ENCODE measurements at places on chromosomes 13 and 19. TPM values are rescaled to one million over a fixed set of nuclear protein-coding genes. Genes with fewer than 3 reads are reported as not detected.

Gene SPACA4
- total RNA-seq = not detected

Gene SMIM24
- total RNA-seq = not detected

Gene ZIC5
- total RNA-seq = not detected

Gene C5AR2
- 0.85 TPM for total RNA-seq

Gene CEACAM3
- total RNA-seq = not detected

Gene ZNF560
- total RNA-seq = 0.21 TPM

Gene CD320
- 7.9 TPM for total RNA-seq

DNA sequence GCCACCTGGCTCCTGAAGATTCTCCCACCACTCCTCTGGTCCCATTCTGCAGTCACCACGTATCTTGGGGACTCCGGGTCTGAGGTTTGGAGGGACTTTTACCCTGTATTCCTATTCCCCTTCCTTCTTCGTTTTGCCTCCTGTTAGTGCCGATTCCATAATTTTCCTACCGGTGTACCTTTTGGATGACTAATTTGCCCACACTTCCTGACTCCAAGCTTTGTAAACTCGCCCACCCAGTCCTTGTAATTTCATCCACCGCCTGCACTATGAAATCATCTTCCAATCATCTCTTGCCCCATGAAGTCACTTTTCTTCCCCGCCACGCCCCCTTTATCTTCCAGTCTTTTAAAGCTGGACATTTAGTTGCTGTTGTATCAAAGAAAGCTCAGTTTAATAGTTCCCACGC, 572 bp downstream of the UCHL3 start:
- DNase-seq = peak; percentile 70

- no peak for DNase-seq
These were observed 399 bp upstream of the ZNF136 start for GRCh38 chr19:12162513-12162881.

- DNase-seq = no peak
These were observed 1633.5 kb downstream of the SLITRK1 start for GRCh38 chr13:82248762-82249161.

GRCh38 chr13:113518076-113518803, 27.7 kb upstream of the DCUN1D2 start:
- no peak for DNase-seq

- no peak for DNase-seq
These were observed 405.8 kb downstream of the FGF9 start for GRCh38 chr13:22076658-22077057.

GRCh38 chr13:113359571-113359970, 4.4 kb downstream of the GRTP1 start:
- DNase-seq = no peak

GRCh38 chr19:34994643-34995541, 5.2 kb upstream of the GRAMD1A start:
- DNase-seq = no peak

DNA sequence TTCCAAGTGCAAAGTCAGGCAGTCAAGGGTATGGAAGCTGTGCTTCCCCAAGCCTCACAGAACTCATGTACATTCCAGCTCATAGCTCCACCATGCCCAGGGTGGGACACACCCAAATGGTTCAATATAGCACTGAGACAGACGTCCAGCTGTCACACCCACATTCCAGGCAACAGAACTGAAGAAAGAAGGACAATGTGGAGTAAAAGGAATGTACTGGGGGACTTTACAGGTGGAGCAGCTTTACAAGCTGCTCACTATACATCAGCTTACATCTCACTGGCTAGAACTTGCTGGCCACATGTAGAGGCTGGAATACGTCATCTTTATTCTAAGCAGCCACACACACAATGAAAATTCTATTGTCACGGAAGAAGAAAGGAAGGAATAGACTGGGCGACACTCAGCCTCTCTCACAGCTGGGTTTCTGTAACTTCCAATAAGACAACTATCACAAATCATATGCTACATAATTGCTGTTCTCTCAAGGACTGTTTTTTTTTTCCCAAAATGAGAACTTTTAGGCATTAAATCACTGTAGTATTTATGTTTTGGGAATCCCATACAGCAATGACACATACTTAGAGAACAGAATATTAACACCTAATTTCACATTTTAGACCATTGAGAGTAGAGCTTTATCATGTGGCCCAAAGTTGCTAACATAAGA, 86.1 kb downstream of the KLF12 start:
- peak; percentile 41 for DNase-seq

- DNase-seq = no peak
These were observed 46.0 kb downstream of the RGCC start for GRCh38 chr13:41503356-41503755.

GRCh38 chr13:43805681-43806128, 18.9 kb upstream of the ENOX1 start:
- no peak for DNase-seq

DNA sequence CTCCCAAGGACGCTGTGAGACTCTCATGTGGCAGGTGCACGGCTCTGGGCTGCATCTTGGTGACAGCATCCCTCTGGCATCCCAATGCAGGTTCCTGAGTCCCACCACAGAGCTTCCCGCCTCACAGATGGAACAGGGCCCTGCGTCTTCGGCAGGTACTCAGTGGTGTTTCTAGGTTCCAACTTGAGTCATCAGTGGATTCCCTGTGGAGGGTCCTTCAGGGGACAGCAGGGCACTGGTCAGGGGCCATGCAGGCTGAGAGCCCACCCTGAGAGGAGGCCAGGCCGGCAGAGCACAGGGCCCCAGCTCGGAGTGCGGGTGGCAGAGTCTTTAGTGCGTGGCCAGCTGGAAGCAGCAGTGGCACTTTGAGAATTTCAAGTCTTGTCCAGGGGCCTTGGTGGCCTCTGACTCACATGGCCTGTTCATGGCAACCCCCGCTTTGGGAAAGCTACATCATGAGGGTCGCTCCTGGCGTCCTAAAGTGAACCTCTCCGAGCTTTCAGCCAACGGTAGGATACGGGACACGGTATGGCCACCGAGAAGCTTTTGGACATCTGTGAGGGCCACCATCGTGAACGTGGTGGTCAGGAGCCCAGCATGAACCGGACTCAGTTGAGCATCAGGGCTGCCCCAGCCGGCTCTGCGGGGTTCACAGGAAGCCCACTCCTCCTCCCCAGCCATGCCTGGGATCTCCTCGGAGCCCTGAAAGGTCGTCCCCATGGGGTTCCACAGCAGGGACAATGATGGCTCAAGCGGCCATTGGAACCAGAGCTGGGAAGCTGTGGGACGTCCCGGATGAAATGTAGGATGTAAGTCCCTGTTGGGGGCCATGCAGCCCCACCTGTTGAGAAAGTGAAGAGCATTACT, 72.0 kb upstream of the MCF2L start:
- DNase-seq = no peak

DNA sequence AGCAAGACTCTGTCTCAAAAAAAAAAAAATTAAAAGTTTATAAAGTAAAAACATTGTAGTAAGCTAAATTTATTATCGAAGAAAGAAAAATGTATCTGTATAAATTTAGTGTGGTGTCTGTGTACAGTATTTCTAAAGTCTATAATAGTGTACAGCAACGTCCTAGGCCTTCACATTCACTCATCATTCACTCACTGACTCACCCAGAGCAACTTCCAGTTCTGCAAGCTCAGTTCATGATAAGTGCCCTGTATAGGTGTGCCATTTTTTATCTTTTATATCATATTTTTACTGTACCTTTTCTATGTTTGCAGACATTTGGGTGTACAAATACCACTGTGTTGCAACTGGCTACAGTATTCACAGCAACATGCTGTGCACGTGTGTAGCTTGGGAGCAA, 118.1 kb downstream of the TNFRSF19 start:
- no peak for DNase-seq

DNA sequence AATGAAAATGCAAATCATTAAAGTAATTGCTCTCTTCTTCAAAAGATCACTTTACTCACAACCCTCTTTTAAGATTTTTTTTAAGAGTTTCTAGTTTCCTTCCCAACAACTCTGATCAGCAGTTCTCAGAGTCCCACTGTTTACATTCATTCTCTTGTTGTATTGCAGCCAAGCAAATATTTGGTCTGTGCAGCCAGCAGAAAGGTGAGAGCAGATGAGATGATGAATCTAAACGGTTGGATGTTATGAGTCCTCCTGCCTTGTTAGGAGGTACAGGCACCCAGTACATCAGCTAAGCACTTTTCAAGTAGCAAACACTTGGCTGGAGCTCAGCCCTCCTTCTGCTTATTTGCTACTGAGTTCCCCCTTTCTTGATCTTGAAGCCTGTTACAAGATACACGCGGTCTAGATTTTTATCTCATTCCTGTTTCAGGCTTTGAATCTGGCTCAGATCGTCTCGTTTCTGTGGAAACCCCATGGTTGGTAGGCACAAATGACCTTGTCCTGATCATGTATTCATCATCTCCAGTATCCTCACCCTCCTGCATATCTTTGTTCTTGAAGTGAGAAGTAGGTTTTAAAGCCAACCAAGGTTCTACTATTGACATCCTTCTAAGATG, 300.7 kb downstream of the DCT start:
- no peak for DNase-seq

DNA sequence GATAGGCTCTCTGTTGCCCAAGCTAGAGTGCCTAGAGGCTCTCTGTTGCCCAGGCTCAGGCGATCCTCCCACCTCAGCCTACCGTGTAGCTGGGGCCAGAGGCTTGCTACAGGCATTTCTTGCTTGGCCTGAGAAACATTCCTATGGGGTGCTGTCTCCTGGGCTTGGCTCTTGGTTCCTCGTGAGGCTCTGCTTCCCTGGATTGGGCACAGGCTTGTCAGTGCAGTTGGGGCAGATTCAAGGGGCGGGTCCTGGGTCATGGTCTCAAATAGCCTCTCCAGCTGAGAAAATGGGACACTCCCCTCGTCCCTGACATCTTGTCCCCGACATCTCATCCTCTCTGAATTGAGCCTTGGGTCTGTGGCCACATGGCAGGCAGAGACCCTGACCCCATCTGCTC, 4.9 kb downstream of the TSSK6 start:
- DNase-seq = no peak

GRCh38 chr13:26168237-26168814, 53.8 kb downstream of the RNF6 start:
- no peak for DNase-seq

DNA sequence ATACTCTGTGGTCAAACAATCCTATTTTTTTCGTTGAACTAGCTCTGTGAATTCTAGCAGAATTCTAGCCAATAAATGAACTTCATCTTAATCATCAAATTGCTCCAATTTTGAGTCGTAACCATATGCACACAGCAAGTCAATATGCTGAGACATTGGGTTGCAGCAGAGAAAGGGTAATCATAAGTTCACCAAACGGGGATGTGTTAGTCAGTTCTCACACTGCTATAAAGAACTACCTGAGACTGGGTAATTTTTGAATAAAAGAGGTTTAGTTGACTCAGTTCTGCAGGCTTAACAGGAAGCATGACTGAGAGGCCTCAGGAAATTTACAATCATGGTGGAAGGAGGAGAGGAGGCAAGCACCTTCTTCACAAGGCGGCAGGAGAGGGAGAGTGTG, 67.7 kb upstream of the ABCC4 start:
- no peak for DNase-seq

- DNase-seq = no peak
These were observed 7.8 kb downstream of the ACTN4 start for GRCh38 chr19:38655148-38655824.

DNA sequence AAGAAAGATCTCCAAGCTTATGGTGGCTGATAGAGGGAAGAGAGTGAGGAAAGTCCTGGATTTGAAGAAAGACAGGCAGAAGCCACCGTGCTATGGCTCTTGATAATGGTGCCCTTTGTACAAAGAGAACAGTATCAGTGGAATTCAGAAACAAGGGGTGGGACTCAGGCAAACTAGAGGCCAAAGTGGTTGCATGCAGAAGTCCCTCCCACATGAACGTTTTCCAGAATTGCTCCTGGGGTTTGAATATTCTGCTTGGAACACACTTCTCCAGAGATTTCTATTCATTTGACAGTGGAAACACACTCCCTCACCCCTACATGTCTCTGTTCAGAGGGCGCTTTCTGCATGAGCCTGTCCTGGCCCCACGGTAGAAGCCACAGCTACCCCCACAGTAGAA, 10.1 kb upstream of the MBNL2 start:
- no peak for DNase-seq

- no peak for DNase-seq
These were observed 12.9 kb upstream of the TLE2 start for GRCh38 chr19:3041761-3042620.

DNA sequence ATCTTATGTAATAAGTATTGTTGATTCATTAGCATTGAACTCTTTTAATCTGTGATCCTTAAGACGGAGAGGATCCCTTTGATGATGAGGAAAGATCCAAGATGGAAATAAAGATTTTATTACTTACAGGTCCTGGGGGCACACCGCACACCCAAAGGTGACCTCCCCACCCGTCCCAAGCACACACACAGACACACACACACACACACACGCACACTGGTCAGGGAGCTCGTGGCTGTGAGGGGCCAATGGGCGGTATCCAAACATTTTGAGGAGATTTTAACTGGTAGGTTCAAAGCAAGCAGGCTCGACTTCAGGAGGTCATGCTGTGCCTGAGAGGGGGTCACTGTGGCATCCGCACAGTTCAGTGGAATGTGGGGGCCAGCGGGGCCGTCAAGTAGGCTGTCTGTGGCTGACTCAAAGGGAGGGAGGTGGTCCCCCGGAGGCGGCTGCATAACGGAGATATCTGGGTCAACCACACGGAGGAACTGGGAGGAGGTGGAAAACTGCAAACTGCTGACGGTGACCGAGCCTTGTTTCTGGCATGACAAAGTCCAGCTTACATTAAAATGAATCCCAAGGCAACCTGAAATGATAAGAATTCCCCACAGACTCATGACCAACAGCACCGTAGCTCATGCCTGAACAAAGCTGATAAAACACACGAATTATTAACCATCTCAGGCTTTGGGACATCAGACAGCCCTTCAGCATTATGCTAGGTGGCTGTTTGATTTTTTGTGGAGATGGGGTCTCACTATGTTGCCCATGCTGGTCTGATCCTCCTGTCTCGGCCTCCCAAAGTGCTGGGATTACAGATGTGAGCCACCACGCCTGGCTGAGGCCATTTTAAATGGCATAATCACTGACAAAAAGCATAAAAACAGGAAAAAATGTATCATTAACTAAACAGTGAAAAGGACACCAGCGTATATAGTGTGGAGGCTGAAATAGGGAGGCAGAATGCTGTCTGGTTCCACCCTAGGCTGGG, 20.9 kb upstream of the SIGLEC11 start:
- no peak for DNase-seq

GRCh38 chr13:107867701-107868661, 347.4 kb downstream of the LIG4 start:
- DNase-seq = no peak

- DNase-seq = no peak
These were observed 47.0 kb downstream of the RBM26 start for GRCh38 chr13:79359064-79359463.

GRCh38 chr13:41434831-41435520, 22.4 kb upstream of the RGCC start:
- no peak for DNase-seq

GRCh38 chr19:7595466-7596133, at the start of gene CAMSAP3:
TSS of gene CAMSAP3 (plus strand) at chr19:7595863. CDS start at chr19:7596003, 140 bp downstream.
- DNase-seq = no peak
